ENCODE measurements at places on chromosomes 5 and 9.

DNA sequence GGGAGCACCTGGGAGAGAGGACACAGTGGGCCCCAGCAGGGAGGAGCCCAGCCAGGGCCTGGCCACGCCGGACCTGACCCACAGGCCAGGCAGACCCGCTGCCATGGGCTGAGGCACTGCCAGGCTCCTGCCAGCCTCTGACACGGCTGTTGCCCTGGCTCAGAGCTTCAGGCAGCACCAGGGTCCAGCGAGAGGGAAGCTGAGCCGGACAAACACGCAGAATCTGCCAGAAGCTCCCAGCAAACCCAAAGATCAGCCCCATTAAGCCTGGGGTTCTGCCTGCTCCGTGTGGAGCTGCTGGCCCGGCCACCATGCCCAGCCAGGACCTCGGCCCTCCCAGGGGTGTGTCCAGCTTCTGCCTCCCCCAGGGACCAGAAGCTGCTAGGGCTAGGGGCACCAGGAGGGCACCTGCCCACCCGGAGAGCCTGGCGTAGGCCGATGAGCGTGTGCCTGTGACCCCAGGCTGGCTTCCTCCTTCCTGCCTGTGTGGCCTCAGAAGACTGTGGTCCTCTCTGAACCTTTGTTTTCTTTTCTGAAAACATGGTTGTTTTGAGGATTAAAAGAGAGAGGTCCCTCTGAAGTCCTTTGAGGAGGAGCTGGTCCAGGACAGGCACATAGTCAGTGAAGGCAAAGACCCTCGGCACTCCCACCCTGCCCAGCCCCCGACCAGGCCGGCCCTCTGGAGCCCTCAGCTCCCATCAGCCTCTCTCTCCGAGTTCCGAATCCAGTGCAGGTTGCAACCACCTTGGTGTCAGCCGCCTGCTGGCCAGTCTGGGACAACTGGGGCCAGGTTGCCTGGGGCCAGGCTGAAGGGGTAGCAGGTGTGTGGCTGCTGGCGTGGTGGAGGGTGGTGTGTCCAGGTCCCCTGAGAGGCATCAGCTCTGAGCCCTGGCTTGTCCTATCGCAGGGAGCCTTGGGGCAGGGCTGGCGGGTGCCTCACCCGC is 39.6 kb downstream of the KCNT1 start:
- DNase-seq: no peak

DNA sequence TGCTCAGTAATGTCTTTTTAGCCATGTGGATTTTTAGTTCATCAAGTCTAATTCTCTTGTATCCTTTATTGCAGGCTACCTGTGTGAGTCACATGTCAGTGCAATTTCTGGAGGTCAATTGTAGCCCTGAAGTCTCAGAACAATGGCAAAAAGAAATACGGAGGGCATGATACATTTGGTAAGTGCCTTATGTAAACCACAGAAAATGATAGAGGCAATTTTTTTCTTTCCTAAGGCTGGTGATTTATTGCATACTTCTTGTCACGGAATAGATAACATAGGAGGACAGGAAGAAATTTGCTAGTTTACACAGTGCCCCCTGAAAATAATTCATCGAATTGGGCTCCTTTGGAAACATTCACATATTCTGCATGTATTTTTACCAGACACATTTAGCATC is 235.9 kb downstream of the DMRTA1 start:
- no peak for DNase-seq

DNA sequence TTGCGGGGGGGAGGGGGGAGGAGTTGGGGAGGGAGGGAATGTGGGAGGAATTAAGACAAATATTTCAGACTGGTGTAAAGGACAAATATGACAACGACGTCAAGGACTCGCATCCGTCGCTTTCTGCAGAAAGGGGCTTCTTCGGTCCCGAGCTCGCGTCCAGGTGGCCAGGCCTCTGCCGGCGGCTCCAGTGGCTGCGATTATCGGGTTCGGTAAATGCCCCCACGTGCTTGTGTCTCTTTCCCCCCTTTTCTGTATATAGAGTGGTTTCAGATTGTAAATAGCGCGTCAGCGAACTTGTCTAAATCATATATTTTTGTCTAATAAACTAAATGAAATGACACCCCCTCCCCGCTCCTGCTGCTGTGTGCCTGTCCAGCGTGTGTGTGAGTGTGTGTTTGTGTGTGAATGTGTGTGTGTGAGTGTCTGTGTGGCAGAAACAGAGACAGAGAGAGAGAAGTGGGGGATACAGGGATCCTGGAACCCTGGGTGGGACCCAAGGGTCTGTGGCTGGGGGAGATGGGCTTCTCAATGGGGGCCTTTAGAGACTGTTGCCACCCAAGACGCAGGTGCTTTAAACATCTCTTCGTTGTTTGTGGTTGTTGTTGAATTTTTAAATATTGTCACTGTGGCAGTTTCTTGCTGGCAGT is 5.6 kb downstream of the IRX1 start:
- DNase-seq: no peak

GRCh38 chr5:112472614-112473013 is 53.5 kb upstream of the EPB41L4A start:
- no peak for DNase-seq

Data from AG09319 (cell line).